ENCODE measurements at places on chromosomes 16 and 17.

DNA sequence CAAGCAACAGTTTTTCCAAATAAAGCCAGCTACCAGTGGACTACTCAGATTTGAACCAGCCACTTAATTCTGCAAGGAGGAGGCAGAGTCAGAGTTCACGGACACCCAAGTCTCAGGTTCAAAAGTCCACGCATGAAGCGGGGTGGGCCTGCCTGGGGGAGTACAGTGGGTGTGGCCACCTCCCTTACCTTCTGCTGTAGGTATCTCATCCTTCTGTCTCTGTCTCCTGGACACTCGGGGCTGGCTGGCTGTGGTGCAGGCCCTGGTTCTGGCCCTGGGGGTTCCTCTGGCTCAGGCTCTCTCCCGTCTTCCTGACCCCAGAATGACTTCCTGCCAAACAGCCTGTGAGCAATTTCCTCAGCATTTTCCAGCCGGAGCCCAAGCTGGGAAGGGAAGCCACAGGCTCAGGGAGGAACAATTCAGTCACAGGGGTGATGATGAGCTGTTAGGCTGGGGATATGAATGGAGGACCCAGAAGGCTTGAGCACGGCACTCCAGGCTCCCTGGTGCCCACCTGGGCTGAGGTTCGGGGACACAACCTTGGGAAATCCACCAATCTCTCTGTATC is 101.9 kb downstream of the LITAF start:
- DNase-seq = no peak

DNA sequence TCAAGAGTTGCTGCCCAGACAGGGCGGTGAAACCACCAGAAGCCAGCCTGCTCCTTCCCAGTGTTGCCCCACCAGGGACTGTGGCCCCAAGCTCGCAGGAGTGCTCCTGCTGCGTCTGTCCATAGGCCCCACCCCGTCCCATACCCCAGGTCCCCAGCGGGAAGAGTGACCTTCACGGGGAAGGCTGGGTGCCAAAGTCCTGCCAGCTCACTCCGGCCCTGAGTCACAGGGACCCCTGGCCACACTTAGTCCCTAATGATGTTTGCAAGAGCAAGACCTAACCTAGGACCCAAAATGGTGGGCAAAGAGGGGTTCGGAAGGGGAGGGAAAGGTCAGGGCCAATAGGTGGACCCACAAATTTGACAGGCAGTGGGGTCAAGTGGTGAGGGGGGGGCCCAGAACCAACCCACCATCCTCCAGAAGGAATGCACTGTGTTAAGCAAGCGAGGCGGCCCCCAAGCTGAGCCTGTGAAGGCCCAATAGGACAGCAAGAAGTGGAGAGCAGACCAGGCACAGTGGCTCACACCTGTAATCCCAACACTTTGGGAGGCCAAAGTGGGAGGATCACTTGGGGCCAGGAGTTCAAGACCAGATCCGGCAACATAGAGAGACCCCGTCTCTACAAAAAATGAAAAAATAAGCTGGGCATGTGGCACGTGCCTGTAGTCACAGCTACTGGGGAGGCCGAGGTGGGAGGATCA is 3.3 kb downstream of the DOK4 start:
- DNase-seq = no peak

DNA sequence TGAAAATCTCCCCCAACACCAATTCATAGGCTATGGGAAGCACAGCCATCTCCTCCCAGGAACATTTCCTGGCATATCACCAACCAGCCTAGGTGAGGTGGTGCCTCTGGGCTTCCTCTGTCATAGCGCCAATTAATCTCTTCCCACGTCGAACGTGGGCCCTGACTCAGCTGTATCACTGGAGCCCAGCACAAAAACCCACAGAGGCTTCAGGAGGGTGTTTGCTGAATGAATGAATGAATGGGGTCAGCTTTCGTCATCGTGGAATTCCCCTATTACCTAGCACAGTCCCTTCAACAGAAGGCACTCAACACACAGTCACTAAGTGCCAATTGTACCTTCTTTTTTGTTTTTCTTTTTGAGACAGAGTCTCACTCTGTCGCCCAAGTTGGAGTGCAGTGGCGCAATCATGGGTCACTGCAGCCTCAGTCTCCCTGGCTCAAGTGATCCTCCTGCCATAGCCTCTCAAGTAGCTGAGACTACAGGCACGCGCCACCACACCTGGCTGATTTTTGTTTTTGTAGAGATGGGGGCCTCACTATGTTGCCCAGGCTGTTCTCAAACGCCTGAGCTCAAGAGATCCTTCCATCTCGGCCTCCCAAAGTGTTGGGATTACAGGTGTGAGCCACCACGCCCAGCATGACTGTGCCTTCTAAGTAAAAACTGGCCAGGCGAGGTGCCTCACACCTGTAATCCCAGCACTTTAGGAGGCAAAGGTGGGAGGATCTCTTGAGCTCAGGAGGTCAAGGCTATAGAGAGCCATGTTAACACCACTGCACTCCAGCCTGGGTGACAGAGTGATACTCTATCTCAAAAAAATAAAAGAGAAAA is 4.1 kb downstream of the ZNF688 start:
- no peak for DNase-seq

GRCh38 chr17:73503560-73503959 is 140.7 kb downstream of the SDK2 start:
- DNase-seq = no peak

GRCh38 chr16:21222495-21223337 is 10.8 kb upstream of the ANKS4B start:
- DNase-seq = no peak

GRCh38 chr17:29927546-29927945 is 2.5 kb downstream of the SSH2 start:
- DNase-seq = no peak
